ENCODE measurements at places on chromosomes 7 and 10.
A peak's percentile ranks its signal among the peaks of the same experiment; 100 is the strongest.

GRCh38 chr10:73991884-73992245 is 6.1 kb upstream of the VCL start:
- DNase-seq = no peak

DNA sequence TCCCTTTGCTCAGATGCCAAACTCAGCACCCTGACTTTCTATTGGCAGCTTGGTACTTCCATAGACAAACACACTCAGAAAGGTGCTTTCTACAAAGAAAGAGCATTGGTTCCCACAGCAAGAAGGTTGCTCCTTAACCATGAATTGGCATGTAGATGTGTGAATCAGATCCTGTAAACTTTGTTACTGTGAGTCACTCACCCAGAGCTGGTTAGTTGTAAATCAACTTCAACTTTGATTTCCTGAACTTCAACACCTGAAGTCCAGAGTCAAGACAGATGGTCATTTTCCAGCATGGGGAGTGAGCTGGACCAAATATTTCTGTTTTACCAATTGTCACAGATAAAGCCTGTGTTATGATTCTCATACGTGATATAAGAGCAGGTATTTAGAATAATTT is 797.2 kb downstream of the TNS3 start:
- peak; percentile 76 for DNase-seq

DNA sequence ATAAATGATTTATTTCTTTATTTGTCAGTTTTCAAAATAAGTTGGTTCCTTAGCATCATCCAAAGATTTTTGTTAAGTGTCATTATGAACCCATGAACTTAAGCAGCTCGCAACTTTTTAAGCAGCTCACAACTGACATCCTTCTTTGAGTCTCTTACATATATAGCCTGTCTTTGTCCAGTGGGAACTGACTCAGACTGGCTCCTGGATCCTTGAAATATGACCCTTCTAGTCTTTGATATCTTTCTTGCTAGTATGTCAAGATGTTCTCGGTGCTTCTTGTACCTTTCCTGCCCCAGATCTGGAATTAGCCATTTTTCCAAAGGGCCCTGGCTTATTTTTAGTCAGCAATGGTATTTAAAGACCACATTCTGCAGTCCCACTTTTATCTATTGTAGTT is 53.9 kb upstream of the ARID5B start:
- peak; percentile 32 for DNase-seq

- no peak for DNase-seq
Measured at GRCh38 chr10:121457729-121458128, 140.5 kb downstream of the FGFR2 start.

DNA sequence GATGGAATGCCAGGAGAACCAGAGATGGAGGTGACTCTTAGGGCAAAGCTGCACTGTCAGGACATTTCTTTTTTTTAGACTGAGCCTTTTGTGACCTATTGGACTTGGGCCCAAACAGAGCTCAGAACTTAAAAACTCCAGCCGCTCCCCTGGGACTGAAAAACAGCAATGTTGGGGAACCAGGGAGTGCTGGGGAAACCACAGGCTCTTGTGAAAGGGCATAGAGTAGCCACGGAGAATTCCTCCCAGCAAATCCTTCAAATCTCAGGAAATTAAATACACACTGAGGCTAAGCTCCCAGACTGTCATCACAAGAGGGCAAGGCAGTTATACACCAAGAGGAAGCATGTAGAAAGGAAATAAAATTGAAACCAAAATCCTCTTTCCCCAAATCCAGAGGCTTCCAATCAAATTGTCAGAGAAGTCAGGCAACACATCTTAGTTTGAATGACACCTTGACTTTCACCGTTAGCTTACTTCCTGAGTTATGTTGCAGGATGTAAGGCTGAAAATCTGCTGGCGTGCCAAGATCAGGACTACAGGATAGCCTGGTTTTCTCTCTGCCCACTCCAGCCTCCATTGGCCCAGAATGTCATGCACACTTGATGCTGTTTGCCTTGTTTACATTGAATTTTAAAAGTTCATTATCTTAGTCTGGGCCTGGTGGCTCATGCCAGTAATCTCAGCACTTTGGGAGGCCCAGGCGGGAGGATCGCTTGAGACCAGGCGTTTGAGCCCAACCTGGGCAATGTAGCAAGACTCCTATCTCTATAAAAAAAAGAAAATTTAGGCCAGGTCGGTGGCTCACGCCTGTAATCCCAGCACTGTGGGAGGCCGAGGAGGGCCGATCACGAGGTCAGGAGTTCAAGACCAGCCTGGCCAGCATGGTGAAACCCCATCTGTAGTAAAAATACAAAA is 2.6 kb upstream of the RFC2 start:
- DNase-seq = peak; percentile 89

- no peak for DNase-seq
Measured at GRCh38 chr10:109945473-109946177, 22.3 kb upstream of the XPNPEP1 start.

DNA sequence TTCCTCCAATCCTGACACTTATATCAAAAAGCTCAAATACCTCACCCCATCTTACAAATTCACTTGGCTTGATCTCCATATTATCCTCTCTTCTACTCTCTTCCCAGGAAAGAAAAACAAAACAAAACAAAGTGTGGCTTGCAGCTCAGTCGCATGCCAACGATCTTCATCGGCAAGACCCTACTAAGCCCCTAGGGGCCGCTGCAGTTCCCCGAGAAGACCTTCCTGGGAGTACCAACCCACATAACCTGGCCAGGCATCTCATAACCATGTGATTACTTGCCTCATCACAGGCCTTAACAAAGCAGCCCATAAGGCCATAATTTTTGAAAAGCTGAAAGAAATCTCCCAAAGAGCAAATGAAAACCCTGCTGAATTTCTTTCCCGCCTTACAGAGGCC is 103.7 kb downstream of the ZNF92 start:
- DNase-seq = no peak

- no peak for DNase-seq
Measured at GRCh38 chr7:6502886-6503285, 48.4 kb downstream of the GRID2IP start.

GRCh38 chr10:88262591-88263234 is 320.4 kb downstream of the RNLS start:
- no peak for DNase-seq

DNA sequence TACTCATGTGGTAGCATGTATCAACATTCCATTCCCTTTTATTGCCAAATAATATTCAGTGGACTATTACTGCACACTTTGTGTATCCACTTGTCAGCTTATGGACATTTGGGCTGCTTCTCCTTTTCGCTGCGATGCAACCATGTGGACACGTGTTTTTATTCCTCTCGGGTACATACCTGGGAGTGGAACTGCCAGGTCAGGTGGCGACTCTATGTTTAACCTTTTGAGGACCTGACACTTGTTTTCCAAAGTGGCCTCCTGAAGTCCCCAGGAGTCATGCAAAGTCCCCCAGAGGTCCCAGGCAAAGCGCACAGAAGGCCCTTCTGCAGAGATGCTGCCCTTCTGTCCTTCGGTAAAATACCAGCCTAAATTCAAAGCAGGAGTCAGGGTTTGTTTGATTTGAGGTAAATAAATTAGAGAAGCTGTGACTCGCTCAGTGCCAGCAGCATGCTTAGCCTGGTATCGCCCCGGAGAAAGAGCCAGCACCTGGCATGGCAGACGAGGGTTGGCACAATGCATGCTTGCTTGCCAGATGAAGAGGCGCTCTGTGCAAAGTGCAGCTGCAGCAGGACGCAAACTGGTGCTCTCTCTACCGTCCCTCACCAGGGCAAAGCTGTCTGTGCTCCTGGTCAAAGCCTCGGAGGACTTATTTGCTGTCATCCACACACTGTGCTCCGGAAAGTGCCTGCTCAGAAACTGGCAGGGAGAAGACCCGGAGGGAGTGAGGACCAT is 37.8 kb downstream of the HIPK2 start:
- DNase-seq = no peak

DNA sequence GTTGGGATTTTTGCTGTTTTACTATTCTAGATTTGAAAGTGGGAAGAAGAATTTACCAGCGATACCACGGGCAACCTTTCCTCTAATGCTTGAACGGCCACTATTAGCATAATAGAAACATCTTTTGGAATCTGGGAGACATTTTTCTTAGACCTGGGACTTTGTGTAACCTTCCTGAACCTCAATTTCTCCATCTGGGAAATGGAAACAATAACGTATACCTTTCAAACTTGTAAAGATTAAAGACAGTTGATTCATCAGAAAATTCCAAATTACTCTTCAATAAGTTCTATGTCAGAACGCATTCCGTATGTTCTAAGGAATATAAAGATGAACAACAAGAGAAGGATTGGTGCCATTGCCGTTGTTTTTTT is 453 bp upstream of the RNLS start:
- no peak for DNase-seq

- no peak for DNase-seq
Measured at GRCh38 chr10:83252169-83252568, 887.1 kb upstream of the GHITM start.

GRCh38 chr7:129646369-129647021 is 35.0 kb downstream of the NRF1 start:
- DNase-seq = no peak

GRCh38 chr10:112361951-112362751 is 11.8 kb upstream of the ACSL5 start:
- peak; percentile 4 for DNase-seq

GRCh38 chr7:117896339-117896738 is 23.1 kb upstream of the CTTNBP2 start:
- no peak for DNase-seq

- no peak for DNase-seq
Measured at GRCh38 chr10:124864421-124865193, 63.0 kb downstream of the ABRAXAS2 start.

GRCh38 chr10:28317760-28318159 is 14.9 kb upstream of the MPP7 start:
- no peak for DNase-seq

- DNase-seq = peak; percentile 77
Measured at GRCh38 chr10:91313796-91314485, 93.5 kb downstream of the PCGF5 start.

GRCh38 chr7:151232091-151232916 is at the start of gene CHPF2:
Gene CHPF2, plus strand, starts transcription at chr7:151232483. Its CDS starts 1,529 bp downstream, at chr7:151234012.
- peak; percentile 83 for DNase-seq

GRCh38 chr7:149071641-149072437 is 18.7 kb downstream of the ZNF786 start:
- no peak for DNase-seq

- peak; percentile 61 for DNase-seq
Measured at GRCh38 chr7:129343099-129343700, 91.0 kb upstream of the STRIP2 start.

DNA sequence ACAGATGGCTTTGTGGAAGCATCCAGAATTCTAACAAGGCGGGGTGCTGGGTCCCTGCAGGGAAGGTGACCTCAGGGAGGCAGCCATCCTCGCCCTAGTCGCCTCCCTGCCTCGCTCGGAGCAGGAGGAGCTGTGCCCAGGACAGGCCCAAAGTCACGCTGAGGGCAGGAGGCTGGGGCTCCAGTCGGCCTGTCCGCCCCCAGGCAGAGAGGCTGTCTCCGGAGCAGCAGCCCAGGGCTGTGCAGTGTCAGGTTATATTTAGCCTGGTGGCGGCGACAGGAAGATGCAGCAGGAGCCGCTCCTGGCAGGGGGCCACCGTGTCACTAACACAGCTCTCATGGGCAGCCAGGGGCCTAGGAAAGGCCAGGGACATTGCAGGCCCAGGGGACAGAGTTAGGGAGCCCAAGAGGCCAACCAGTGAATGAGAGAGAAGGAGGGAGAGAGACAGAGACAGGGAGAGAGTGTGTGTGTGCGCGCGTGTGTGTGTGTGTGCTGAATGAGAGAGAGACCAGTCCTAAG is 13.5 kb downstream of the KCNH2 start:
- no peak for DNase-seq

DNA sequence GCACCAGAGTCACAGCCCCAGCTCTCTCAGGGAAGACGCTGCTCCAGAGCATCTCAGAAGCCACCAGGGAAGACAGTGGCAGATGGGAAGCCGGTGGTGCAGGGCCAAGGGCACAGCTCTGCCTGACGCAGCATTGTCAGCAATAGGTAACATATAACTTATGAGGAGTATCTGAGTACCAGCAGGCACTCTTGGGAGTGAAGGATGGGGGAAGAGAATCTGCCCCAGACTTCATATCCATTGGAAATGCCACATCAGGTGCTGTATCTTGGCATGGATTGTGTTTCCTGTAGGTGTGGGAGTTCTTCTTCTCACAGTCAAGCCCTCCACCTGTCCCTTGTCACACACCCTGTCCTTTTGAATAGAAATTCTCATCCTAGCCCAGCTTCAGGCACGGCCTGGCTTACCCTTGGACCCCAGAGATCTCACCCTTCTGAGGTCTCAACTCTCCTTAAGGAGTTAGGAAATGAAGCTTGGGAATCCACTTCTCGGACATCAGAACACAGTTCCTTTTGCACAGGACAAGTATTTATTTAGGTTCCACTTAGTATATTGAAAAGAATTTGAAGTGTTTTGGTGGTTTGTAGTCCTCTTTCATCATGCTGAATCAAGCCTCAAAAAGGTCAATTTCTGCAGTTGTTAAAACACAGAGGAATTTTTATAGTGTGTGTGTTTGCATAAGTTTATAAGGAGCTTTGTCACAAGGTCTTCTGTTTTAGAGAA is 9.9 kb downstream of the EPDR1 start:
- peak; percentile 91 for DNase-seq

GRCh38 chr7:133563251-133563650 is 310.4 kb downstream of the EXOC4 start:
- DNase-seq = no peak

DNA sequence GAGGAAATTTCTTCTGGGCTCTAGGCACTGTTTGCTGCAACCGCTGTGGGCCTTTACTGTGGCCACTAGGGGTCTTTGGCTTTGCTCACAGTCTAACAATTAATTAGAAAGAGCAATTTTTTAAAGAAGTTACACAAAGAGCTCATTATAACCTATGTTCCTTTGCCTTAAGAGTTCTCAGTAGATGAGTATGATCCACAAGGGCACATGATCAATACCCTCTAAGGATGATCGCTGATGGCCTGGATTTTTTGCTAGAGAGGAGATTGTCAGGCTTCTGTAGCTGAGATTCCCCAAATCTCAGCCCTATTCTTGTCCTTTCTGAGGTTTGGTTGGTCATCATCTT is 80.8 kb upstream of the RHOBTB1 start:
- no peak for DNase-seq

GRCh38 chr10:75613685-75614504 is 182.5 kb downstream of the LRMDA start:
- no peak for DNase-seq

DNA sequence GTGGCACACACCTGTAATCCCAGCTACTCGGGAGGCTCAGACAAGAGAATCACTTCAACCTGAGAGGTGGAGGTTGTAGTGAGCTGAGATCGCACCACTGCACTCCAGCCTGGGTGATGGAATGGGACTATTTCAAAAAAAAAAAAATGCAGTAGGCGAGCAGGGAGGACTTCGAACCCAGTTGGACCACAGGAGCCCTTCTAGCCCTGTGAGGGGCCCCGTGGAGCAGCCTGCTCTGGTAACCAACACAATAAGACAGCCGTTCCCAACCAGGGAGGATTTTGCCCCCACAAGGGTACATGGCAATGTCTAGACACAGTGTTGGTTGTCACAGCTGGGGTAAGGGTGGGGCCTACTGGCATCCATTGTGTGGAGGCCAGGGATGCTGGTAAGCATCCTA is 63.9 kb upstream of the BTBD16 start:
- DNase-seq = no peak

Data from astrocyte of the spinal cord (primary cell).